ENCODE measurements at places on chromosomes 2 and 18. TPM values are rescaled to one million over a fixed set of nuclear protein-coding genes. Genes with fewer than 3 reads are reported as not detected.

Gene CD207
- 0.27 TPM for total RNA-seq

Gene CPLX4
- total RNA-seq: not detected

GRCh38 chr2:170923799-170924198 lies 5.3 kb upstream of the GORASP2 start:
- no peaks in the 10 kb centered on the region for H3K27me3 ChIP-seq
- H3K36me3 ChIP-seq: no peaks in the 10 kb centered on the region
- no peak overlapping the region for H3K27ac ChIP-seq
- no peak for DNase-seq
- H3K4me1 ChIP-seq: peaks cover 42% of the 10 kb centered on the region

- H3K4me1 ChIP-seq: no peaks in the 10 kb centered on the region
- H3K4me3 ChIP-seq: no peak overlapping the region
- H3K27me3 ChIP-seq: no peaks in the 10 kb centered on the region
These were observed 328.4 kb downstream of the PAX3 start for GRCh38 chr2:221970389-221970788.

GRCh38 chr2:117941693-117942092 lies 72.2 kb downstream of the CCDC93 start:
- H3K36me3 ChIP-seq: peaks cover 96% of the 10 kb centered on the region
- no peak overlapping the region for H3K27ac ChIP-seq
- DNase-seq: no peak
- H3K4me3 ChIP-seq: no peak overlapping the region
- H3K4me1 ChIP-seq: no peaks in the 10 kb centered on the region

DNA sequence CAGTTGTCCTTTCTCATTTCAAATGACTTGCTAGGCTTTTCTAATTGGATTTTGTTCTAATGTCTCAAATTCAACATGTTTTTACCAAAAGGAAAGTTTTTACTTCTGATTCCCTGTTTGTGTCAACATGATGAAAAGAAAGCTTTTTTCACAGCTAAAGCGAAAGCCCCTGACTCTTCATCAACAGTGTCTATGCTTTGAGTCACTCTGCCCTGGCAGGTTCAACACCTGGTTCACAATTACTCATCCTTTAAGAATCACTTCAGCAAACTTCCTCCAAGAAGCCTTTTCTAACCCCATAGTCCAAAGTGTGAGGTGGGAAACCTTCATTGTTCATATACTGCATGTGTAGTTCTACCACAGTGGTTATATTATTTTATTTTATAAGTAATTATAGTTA lies 7.6 kb upstream of the DSG2 start:
- H3K27me3 ChIP-seq: peaks cover 17% of the 10 kb centered on the region
- H3K4me3 ChIP-seq: no peak overlapping the region
- no peak overlapping the region for H3K27ac ChIP-seq
- DNase-seq: no peak
- H3K36me3 ChIP-seq: no peaks in the 10 kb centered on the region
- H3K4me1 ChIP-seq: no peaks in the 10 kb centered on the region

DNA sequence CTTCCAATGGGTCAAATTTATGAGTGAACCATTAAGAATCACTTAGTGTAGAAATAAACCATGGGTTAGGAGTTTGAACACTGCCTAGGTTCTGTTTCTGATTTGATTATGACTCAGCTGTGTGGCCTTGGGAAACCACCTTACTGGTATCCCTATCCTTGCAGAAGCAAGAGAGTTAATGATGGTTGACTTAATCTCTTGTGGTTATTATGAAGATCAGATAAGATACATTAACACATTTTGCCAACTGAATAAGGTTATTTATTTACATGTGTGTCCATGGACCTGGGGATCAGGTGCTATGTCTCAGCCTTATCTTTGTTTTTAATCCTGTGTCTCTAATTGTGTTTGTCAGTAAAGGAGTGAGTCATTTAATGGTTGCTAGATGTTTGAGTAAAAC lies 5.4 kb upstream of the KCNJ13 start:
- H3K4me1 ChIP-seq: no peaks in the 10 kb centered on the region
- no peak overlapping the region for H3K4me3 ChIP-seq
- peaks cover 7% of the 10 kb centered on the region for H3K36me3 ChIP-seq
- peak overlapping the region; percentile 3 for H3K27ac ChIP-seq

DNA sequence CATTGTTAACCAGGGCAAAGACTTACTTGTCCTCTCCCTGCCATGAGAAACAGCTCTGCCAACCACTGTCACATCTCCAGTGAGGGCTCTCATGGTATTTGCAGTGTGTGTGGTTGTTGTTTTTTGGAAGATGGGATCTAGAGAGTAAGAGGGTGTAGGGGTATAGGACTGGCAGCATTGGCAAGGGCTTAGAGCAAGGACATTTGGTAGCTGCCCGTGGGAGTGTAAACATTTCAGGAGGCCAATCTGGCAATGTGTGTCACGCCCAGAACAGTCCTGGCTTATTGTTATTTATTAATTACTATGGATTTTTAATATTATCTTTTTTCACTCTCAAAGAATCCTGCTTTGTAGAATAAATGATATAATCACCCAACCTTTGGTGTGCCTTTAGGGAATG lies 90.5 kb downstream of the TMEM17 start:
- no peak overlapping the region for H3K27ac ChIP-seq
- H3K27me3 ChIP-seq: no peaks in the 10 kb centered on the region
- no peak overlapping the region for H3K4me3 ChIP-seq
- no peak for DNase-seq
- H3K4me1 ChIP-seq: peaks cover 39% of the 10 kb centered on the region

GRCh38 chr2:23137166-23137565 lies 247.8 kb upstream of the KLHL29 start:
- H3K36me3 ChIP-seq: no peaks in the 10 kb centered on the region
- H3K27ac ChIP-seq: no peak overlapping the region
- no peak for DNase-seq
- no peak overlapping the region for H3K4me3 ChIP-seq
- H3K4me1 ChIP-seq: no peaks in the 10 kb centered on the region
- no peaks in the 10 kb centered on the region for H3K27me3 ChIP-seq

DNA sequence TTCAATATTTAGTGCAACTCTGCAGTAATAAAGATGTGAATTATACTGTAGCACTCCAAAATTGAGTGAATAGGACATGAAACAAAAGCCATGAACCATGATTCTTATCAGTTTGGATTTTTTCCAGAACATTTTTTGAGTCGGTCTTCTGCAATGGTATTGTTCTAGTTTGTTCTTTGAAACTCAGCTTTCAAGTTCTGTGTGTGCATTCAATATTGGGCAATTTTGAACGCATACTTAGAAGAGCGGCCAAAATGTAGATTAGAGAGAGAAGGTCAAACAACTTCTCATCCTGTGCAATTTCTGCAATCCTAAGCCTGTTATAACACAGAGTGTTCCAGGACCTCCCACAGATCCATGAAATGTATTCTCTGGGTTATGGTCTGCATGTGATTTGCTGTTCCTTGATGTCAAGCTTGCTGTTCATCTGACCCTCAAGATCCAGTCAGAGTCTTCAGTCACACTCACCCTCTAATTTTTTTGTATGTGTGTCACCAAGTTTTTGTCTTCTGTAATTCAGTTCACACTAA lies 48.3 kb downstream of the TSPYL6 start:
- peak overlapping the region; percentile 76 for H3K27ac ChIP-seq
- H3K4me3 ChIP-seq: no peak overlapping the region

All from HepG2 (cell line).